ENCODE measurements at places on chromosomes 1 and 21.

DNA sequence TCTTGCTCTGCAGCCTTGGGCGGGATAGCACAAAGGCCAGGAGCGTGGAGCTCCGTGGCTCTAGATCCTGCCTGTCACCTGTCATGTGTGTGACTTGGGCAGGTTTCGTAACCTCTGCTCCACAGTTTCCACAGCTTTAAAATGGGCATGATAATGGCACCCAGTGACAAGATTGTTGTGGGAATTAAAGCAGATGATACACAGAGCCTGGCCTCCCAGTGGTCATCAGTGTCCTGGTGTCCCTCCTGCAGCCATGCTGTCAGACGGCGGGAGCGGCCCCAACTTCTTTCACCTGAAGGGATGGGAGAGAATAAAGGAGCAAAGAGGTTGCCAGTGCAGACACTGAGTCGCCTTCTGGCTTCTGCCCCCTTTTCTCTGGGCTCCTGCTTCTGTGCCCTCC lies 61.5 kb downstream of the SLC37A1 start:
- no peak for DNase-seq

- no peak for DNase-seq
These were observed 150.3 kb downstream of the TIAM1 start for GRCh38 chr21:31193761-31194160.

GRCh38 chr1:94602802-94603625 lies 61.5 kb upstream of the F3 start:
- DNase-seq, result no peak

GRCh38 chr1:36396359-36396758 lies 1.3 kb downstream of the LSM10 start:
- DNase-seq, result no peak

DNA sequence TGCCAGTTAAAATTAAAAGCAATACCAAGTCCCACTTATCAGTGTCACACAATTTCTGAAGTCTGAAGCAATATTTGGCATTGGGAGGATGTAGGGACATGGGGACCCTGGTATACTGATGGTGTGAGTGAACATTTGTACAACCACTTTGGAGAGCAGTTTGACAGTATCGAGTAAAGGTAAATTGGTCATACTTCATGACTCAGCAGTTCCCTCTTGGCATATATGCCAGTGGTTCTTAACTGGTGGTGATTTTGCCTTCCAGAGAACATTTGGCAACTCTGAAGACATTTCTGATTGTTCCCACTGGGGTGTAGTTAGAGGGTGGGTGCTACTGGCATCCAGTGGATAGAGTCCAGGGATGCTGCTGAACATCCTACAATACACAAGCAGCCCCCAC lies 19.7 kb downstream of the FMOD start:
- DNase-seq, result no peak

Measured in kidney capillary endothelial cell (primary cell).